ENCODE measurements at places on chromosomes 7 and 10.

- no peak for DNase-seq
Measured at GRCh38 chr10:34420795-34421194, 394.3 kb downstream of the PARD3 start.

DNA sequence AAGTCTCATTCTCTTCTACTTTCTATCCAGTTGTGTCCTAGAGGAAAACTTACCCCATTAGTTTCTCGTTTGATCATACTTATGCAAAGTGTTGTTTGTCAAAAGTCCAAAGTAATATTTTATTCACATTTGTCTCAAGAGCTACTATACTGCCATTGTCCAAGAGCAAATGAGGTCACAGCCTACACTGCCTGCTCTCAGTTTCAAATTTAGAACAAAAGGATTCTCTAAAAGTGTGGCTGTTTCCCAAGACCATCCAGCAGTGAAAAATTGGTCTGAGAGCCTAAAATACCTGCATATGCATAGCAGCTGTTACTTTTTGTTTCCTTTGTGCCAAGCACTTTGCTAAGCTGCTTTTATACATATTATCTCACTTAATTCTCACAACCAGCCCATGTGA is 439.5 kb upstream of the NFE2L3 start:
- no peak for DNase-seq

DNA sequence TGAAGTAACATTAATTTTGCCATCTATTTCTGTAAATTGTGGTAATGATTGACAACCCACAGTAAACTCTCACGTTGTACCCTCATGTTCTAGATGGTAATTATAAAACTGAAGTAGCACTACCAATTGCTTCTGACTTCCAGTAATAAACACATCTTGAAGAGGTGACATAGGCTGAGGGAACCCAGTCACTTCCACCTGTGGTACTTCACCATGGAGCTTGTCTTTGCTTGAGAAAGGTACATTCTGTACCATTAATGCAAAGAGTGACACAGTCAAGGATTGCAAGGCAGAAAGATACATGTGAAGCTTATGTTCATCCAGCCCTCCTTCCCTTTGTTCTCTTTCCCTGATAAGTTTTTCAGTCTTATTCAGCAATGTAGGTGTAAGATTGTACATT is 11.2 kb downstream of the CAPZA2 start:
- no peak for DNase-seq

GRCh38 chr7:3551536-3551935 is 250.5 kb downstream of the SDK1 start:
- DNase-seq: no peak

GRCh38 chr10:44425466-44425865 is 40.6 kb upstream of the CXCL12 start:
- DNase-seq: no peak

DNA sequence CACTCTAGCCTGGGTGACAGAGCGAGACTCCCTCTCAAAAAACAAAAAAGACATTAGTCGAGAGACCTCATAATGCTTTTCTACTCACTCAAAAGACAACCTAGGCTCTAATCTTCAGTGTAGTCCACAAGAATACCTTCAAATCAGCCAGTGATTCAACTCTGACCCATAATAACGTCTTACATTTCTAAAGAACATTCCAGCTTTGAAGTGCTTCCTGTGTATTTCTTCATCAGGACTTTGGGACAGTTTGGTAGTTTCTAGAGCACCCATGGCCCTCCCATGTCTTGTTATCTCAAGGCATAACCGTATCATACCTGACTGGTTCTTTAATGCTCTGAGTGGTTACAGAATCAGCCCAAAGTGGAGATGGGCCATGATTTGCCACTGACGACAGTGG is 221.3 kb downstream of the SKIDA1 start:
- no peak for DNase-seq

GRCh38 chr10:119221201-119221600 is 13.8 kb downstream of the GRK5 start:
- DNase-seq: no peak

GRCh38 chr10:131769571-131770410 is 131.0 kb upstream of the PPP2R2D start:
- DNase-seq: no peak

- no peak for DNase-seq
Measured at GRCh38 chr7:96452146-96452545, 130.2 kb upstream of the SLC25A13 start.

DNA sequence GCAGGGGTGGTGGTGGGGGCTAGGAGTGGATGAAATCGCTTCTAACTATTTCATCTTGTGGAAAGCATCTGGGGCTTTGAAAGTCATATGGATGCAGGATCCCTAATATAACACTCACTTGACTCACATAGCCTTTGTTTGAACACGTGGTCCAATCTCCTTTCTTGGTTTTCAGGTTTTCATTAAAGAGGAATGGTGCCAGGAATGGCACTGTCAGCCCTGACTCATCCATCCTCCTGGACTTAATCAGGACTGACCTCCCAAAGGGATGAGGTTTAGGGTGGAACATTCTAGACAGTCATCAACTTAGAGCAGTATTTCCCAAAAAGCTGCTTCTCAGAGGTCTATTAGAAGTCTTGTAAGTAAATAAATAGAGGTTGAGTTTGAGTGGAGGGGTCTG is 162.0 kb upstream of the PLXNA4 start:
- no peak for DNase-seq

DNA sequence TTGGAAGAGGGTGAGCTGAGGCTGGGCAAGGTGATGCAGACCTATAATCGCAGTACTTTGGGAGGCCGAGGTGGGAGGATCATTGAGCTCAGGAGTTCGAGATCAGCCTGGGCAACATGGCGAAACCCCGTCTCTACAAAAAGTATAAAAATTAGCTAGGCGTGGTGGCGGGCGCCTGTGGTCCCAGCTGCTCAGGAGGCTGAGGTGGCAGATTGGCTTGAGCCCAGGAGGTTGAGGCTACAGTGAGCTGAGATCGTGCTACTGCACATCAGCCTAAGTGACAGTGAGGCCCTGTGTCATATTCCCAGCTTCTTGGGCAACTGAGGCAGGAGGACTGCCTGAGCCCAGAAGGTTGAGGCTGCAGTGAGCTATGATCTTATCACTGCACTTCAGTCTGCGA is 13.6 kb downstream of the BMPR1A start:
- no peak for DNase-seq

DNA sequence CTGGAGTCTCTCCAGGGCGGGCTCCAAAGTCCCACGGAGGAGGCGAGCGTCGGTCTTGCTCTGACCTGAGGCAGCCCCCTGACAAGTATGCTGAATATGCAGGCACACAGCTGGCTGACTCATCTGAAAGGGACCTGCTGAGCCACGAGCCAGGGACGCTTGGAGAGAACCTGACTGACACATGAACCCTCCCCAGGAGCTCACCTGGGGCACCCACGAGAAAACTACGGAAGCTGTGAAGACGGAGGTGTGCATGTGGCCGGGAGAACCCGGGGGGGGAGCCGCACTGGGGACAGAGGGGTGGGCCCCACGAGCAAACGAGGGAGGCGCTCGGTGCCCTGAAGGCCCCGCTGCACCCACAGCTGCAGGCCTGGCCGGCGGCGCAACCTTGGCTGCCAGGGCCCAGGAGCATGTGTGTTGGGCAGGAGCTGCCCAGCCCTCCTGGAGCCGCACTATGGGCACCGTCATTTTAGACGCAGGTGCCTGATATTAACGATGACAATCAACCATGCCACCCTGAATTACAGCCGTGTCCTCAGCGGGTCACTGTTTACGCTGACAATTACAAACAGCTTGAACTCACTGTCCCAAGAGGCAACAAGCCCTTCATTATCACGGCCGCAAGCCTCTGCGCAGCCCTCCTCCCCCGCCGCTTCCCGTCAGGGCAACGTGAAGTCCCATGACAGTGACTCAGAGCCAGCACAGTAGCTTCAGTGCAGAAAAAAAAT is 64.7 kb downstream of the DIP2C start:
- peak; percentile 61 for DNase-seq

- no peak for DNase-seq
Measured at GRCh38 chr7:25752967-25753791, 398.8 kb upstream of the NFE2L3 start.

GRCh38 chr7:12297283-12298108 is 86.4 kb downstream of the TMEM106B start:
- no peak for DNase-seq

GRCh38 chr7:90756366-90756765 is 160.2 kb downstream of the CDK14 start:
- DNase-seq: no peak

DNA sequence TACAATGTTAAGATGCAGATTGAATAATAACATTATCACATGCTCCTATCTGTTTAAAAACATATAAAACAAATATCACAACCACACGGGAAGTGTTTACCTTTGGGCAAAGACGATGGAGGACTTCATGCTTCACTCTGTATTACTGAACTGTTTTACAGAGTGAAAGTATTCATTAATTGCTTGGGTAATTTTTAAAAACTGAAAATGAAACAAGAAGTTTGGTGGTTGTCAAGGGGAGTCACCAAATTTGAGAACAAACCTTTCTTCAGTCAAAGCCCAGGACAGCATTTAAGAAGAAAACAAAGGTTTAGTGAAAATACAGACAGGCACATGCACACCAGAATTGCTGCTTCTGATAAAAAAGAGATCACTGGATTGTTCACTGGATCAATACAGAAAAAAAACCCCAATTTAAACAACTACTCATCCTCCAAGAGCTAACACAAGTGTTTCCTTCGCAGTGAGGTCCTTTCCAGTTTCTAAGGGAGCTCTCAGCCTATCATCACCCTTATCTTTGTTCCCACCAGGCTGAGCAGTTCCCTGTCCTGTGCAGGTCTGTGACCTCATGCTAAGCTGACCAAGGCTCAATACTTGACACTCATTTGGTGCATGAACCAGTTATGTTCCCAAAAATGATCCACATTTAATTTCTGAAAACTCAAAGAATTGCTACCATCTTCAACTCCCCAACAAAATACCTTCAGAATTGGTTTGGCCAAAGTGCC is 8.8 kb downstream of the PARP12 start:
- DNase-seq: no peak

DNA sequence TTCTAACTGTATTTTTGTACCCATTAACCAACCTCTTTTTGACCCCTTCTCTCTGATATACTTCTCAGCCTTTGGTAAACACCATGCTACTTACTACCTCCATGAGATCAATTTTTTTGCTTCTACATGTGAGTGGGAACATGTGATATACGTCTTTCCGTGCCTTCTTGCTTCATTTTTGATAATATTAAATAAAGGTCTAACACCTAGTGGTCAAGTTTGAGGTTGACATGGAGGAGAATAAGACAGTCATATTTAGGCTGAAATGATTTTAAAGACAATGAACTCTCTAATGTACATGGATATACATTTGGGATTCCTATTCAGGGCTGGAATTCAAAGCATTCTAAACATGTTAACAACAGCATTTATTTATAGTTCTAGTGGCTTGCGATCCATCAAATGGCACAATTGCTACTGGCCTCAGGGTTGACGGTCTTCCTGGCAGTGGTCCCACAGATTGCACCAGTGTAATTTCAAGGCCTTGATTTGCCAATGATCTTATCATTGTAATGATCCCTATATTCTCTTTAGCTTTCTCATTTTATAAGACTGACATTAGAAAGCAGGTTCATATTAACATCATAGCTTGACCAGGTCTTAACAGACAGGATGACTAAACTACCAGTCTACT is 315.9 kb upstream of the ETV1 start:
- DNase-seq: peak; percentile 25

GRCh38 chr10:51224671-51225161 is 150.4 kb downstream of the PRKG1 start:
- DNase-seq: no peak

- DNase-seq: no peak
Measured at GRCh38 chr7:17984288-17984687, 43.4 kb downstream of the PRPS1L1 start.

DNA sequence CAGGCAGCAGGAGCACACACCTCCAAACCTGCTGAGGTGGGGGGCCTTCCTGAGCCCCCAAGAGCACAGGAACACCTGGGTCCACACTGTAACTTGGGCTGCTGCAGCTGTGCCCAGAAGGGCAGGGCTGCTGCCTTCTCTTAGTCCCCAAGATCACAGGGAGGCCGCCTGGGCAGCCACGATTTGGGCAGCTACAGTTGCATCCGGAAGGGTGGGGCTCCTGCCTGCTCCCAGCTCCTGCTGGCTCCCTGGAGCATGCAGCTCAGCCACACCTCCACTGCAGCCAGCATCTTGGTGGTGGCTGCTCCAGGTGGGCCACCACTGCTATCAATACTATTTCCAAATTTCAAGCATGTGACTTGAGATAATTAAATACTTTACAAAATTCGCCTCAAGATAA is 38.5 kb upstream of the AGMO start:
- no peak for DNase-seq

GRCh38 chr7:28225576-28225975 is 45.0 kb upstream of the JAZF1 start:
- DNase-seq: no peak

DNA sequence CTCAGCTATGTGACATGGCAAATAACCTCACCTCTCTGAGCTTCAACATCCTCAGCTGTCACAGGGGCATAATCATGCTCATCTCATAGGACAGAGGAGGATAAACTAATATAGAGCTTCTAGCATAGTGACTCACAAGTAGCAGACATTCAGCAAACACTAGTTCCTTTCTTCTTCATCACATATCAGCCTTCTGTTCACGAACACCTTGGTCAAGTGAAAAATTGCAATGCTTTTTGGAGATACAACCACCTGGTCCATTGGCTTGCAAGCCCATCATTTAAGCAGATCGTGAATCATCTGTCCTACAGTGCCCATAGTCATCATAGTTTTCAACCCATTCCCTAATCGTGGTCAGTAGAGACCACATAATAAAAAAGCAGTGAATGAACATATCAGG is 277.9 kb upstream of the YAE1 start:
- no peak for DNase-seq
